ENCODE measurements at places on chromosomes 16 and 17.
A peak's percentile ranks its signal among the peaks of the same experiment; 100 is the strongest.

DNA sequence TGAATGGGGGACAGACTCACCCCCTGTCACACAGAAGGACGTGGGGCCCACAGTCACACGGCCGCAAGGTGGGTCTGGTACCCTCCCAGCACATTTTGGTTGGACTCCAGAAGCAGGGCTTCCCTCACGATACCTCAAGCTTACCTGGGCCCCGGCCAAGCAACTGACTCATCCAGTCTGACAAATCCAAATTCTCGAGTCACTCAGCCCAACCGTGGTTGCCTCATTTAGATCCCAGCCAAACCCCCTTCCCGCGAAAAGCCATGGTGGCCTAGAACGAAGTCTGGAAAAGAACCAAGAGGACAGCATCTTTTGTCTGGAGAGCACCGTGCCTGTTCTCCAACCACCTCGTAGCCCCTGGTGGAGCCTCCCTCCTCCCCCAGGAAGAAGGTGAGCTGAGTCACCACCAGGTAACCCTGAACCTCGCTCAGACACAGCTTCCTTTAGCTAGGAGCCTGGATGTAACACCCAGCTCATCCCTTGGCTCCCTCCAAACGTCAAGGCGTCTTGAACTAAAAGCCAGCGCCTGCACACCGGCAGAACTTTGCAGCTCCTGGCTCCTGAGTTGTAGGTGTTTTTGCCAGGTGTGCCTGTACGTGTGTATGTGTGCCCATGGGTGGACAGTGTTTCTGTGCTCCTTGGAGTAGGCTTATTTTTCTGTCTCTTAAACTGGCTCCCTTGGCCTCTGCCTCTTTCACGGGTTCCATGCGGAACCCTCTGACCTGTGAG, 78.9 kb downstream of the CMIP start:
- no peak for DNase-seq

DNA sequence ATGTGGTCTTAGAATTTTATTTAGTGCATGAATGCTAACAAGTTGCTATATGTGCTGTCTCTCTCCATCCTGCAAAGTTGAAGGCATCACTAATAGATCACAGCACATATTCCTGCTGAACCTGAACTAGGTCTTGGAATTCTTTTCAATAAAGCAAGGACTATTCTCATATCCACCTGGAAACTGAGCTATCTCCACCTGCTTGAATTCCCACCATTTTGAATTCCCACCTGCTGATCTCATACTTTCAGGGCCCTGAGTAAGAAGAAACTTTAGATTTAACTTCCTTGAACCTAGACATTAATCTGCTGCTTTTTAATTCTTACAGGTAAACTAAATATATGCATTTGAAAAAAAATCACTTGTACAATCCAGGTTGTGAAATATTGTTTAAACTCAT, 445.3 kb upstream of the CCL2 start:
- DNase-seq = no peak

DNA sequence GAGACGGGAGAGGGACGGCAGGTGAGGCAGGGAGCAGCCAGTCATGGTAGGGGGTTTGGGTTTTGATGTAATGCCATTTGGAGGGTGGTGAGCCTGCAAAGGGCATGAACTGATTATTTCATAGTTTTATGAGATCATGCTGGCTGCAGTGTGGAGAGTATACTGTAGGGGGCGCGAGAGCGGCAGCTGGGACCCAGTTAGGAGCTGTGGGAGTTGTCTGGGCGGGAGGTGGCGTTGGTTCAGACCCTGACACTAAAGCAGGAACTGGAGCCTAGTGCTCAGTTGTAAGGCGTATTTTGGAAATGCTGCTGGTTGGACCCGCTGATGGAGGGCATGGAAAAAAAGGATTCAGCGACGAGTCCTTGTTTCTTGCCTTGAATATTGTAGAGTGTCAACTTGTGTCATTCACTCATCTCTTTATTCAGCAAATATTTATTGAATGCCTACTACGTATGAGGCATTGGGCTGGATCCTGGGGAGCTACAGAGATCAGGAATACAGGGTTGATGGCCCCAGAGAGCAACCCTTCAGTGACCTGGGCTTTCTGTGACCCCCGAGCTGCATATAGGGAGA, 23.7 kb upstream of the KDM8 start:
- DNase-seq = no peak

DNA sequence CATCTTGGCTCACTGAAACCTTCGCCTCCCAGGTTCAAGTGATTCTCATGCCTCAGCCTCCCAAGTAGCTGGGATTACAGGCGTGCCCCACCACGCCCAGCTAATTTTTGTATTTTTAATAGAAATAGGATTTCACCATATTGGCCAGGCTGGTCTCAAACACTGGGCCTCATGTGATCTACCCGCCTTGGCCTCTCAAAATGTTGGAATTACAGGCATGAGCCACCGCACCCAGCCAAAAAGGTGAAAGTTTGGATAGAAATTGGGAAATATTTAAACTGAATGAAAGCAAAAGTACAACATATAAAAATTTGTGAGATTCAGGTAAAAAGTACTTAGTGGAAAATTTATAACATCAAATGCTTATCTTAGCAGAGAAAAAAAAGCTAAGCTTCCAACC, 52.9 kb upstream of the KIFC3 start:
- DNase-seq = no peak

DNA sequence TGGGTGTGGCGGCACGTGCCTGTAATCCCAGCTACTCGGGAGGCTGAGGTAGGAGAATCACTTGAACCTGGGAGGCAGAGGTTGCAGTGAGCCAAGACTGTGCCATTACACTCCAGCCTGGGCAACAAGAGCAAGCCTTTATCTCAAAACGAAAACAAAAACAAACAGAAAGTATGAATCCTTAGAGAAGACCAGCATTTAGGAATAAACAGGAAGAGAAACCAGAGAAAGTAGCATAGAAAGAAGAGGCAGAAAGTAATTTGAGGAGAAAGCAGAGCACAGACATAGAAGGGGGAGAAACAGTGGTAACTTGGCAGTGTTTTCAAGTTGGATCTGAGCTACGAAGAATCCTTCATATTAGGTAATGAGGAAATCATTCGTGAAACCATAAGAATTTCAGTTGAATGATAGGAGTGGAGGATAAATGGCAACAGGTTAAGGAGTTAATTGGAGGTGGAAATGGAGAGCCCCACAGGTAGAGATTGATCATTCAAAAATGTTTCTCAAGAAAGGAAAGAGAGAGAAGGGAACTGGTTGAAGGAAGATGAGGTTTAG, 9.7 kb upstream of the CCL2 start:
- no peak for DNase-seq

DNA sequence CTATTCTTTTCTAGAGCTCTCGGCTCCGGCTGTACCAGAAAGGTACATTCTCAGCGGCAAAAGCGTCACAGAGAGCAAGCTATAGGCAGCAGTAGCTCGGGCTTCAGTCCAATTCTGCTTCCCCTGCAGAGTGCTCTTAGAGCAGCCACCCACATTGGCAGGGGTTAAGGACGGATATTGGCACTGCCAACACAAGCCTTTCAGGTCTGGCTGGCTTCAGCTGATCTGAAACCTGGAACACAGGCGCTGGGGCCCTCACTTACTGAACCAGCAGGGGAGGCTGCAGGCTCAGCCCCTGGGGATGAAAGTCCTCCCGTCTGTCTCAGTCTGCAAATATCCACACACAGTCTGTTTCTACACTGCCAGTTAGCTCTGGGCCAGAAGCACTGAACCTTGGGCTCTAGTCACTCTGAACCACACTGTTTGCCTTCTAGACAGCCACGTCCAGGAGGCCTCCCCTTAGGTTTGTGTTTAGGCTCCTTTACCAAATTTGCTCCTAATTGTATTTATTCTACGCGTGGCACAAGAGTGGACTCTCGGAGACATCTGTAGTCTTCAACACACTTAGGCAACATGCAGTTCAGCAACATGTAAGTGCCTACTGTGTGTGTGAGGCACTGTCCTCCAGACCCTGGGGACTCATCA, 40.1 kb downstream of the HIC1 start:
- peak; percentile 74 for DNase-seq

DNA sequence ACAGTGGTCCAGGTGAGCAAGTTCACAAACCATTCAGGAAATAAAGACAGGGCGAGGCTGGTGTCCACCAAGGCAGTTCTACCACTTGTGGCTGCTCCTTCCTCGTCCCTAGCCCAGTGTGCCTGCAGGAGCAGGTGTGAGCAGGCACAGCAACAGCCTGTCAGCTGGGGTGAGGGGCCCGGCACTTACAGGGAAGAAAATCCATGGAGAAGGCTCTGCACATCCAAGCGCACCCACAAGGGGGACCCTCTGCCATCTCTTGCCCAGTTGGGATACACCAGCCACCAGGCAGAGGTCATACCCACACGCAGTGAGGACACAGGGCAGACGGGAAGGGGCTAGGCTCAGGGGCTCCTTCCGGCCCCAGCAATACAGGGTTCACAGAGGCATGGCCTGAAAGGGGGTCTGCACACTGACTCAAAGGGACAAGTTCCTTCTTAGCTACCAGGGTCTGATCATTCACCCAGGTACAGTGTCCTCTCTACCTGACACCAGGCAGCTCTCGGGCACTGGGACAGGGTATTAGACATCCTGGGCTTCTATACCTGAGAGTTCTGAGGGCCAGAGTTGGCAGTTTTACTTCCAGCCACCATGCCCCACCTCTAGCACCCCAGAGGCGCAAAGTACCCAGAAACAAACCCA, 27.0 kb downstream of the CDIP1 start:
- no peak for DNase-seq

DNA sequence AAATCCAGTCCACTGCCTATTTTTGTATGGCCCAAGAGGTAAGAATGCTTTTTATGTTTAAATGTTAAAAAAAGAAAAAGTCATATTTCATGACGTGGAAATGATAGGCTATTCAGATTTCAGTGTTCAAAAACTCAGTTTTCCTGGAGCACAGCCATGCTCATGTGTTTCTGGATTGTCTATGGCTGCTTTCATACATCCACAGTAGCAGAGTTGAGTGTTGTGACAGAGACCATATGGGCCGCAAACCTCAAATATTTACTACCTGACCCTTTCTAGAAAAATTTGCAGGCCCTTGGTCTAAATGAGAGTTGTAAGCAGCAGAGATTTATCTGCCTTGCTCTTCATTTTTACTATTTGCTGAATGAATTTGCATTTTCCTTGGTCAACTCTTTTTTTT, 264.1 kb downstream of the CBLN1 start:
- DNase-seq = no peak

DNA sequence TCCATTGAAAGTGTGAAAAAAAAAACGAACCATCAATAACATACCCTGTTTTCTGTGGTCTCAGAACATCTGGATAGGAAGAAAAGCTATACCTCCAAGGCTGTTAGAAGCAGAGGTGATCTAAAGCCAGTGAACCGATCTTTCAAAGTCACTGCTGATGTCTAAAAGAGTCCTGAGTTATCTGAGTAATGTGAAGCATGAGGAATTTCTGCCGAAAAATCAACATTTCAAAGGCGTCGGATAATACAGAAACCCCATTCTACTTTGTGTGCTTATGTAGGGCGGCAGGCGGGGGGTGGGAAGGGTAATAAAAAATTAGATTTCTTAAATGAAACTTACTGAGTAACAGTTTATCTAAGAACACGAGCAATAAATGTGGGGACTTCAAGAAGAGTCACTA, 3.9 kb downstream of the XYLT1 start:
- DNase-seq = no peak

DNA sequence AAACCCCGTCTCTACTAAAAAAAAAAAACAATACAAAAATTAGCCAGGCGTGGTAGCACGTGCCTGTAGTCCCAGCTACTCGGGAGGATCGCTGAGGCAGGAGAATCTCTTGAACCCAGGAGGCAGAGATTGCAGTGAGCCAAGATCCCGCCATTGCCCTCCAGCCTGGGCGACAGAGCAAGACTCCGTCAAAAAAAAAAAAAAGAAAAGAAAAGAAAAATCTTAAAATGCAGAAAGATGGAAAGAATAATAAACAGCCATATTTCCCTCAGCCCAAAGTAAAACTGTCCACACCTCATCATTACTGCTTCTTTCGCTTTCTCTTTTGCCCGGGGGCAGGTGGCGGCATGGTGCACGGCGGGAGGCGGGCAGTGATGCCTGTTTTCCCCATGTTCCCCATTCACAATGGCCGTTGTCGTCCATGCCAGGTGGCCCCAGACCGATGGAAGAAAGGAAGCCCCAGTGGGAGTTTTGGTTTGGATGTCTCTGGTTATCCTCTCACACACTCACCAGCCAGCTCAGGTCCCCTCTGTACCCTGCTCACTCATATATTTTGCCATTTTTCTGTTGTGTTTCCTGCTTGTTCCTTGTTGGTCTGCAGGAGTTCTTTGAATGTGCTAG, 37.0 kb upstream of the PEMT start:
- no peak for DNase-seq

- DNase-seq = no peak
Observed at GRCh38 chr16:3961449-3961849, 80.9 kb upstream of the CREBBP start.

DNA sequence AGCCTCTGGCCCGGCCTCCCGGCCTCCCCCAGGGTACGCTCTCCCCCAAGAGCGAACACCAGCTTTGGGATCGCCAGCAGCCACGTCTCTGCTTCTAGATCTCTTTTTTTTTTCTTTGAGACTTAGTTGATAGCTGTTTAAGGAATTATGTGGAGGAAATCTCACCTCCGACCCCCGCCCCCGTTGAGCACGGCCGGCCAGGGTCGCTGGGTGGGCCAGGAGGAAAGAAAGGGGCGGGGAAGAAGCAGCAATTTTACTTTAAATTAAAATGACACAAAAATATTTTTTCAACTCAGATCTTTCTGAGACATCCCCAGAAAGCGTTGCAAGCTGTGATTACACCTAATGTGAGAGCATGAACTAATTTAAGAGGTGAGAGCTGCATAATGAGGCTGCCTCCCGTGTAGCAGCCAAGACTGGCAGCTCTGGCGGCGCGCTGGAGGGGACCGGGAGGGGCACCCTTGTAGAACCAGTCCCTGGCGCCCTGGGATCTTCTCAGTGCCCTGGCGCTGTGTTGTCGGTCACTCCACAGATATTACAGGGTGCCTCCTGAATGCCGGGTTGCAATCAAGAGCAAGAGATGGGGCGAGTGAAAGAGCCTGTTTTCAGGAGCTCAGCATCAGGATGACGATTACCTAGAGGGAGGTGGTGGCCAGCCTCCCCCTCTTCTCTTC, 1.9 kb upstream of the CBLN1 start:
- DNase-seq = peak; percentile 15

- no peak for DNase-seq
Observed at GRCh38 chr17:81090361-81091136, 55.6 kb downstream of the BAIAP2 start.

DNA sequence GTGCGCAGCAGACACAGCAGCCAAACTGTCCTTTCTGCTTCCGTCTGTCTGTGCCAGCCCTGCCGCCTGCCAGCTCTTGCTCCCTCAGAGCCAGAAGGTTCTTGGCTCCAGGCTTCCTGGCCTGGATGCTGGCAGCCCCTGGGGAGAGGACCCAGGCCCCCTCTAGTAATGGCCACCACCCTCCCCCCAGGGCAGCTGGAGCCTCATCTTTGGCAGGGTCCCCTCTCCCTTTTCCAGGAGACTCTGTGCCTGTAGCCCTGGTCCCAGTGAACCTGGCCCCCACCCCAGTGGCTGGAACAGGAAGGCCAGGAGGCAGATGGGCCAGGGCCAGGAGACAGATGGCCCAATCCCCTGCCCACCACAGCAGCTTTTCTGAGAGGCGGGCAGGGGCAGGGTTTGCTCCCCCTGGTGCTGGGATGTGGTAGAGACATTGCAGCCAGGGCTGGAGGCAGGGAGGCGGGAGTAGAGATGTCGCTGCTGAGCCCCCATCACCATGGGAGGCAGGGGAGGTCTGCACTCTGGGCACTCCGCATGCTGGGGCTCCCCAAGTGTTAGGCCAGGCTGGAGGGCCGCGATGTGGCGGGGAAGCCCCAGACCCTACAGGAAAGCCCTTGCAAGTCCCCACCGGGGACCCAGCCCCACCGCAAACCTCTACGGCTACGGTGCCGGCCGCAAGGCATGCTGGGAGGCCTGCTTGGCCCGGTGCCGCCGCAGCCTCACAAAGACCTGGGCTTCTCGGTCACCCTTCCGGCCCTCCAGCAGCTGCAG, 16.7 kb downstream of the UNC13D start:
- DNase-seq = no peak
